ENCODE measurements at places on chromosomes 5 and 9.

- DNase-seq = no peak
Observed at GRCh38 chr9:128636556-128637530, 19.8 kb downstream of the DYNC2I2 start.

GRCh38 chr5:1886846-1887587, 4.3 kb upstream of the IRX4 start:
- no peak for DNase-seq

GRCh38 chr5:103228061-103228460, 30.5 kb upstream of the MACIR start:
- DNase-seq = no peak

DNA sequence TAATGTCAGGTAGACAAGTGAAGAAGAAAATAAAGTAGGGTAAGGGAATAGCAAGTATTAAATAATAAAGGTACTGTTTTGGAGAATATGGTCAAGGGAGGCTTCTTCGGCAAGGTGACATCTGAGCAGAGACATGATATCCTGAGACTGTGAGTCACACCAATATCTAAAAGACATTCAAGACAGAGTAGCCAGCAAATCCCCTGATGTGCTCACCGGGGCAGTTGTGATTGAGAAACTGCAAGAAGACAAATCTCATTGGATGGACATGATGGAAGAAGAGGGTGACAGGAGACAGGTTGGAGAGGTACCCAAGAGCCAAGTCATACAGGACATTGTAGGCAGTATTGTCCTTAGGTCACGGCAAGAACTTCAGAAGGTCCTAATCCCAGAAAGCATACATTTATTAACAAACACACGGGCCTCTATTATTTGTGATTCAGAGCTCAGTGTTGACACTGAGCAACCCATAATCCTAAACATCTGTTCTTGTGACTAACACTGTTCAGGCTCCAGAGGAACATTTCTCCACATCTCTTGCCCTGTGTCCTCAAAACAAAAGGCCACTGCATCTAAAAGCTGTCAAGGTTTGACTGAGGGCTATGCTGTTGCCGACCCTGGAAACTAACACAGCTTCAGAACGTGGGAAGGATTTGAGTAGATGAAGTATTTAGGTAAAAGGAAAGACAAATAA, 258.7 kb upstream of the CLINT1 start:
- DNase-seq = no peak

- no peak for DNase-seq
Observed at GRCh38 chr9:134516464-134516863, 125.1 kb upstream of the COL5A1 start.

GRCh38 chr5:148910686-148911361, 84.4 kb downstream of the ADRB2 start:
- DNase-seq = no peak

DNA sequence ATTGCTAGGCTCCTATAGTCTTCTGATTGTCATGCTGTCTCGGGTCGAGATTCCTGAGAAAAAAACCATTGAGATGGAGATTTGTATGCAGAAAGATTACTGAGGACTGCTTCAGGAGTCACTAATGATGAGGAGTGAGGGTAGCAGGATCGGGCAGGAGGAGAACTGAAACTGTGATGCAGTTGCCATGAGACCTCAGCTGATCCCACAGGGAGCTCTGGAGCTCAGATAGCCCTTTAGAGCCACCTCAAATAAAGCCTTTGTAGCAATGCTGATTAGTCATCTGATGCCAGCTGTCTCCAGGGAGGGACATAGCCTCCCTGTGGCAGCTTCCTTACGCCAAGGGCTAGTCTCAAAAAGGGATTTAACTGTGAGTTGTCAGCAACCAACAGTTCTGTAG, 256.9 kb downstream of the DMAC1 start:
- DNase-seq = peak; percentile 26

- no peak for DNase-seq
Observed at GRCh38 chr5:58451732-58452565, 7.9 kb downstream of the PLK2 start.

- DNase-seq = no peak
Observed at GRCh38 chr5:127296321-127296720, 5.7 kb downstream of the MEGF10 start.

- DNase-seq = no peak
Observed at GRCh38 chr5:124421584-124421983, 324.9 kb downstream of the ZNF608 start.

- DNase-seq = no peak
Observed at GRCh38 chr9:82991671-82992070, 71.3 kb downstream of the RASEF start.

- no peak for DNase-seq
Observed at GRCh38 chr9:5518171-5518936, 8.0 kb downstream of the PDCD1LG2 start.

- DNase-seq = no peak
Observed at GRCh38 chr5:179251276-179251969, 93.8 kb downstream of the ADAMTS2 start.

DNA sequence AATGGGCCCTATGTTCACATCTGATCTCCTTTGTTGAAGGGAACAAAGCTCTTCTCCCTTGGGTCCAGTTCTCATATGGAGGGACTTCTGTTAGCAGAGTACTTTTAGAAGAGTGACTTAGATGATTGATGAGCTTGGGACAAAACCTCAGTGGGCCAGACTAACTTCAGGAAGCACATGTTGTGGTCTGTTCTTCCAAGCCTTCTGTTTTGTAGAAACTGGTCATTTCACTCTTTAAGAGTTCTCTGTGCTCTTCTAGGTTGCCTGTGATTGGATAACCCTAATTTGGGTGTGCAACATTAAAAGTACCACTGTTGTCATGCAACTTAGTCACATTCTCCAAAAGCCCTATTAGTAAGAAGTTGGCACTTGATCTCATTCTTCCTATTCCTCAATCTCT, 183.5 kb upstream of the ACO1 start:
- DNase-seq = no peak

DNA sequence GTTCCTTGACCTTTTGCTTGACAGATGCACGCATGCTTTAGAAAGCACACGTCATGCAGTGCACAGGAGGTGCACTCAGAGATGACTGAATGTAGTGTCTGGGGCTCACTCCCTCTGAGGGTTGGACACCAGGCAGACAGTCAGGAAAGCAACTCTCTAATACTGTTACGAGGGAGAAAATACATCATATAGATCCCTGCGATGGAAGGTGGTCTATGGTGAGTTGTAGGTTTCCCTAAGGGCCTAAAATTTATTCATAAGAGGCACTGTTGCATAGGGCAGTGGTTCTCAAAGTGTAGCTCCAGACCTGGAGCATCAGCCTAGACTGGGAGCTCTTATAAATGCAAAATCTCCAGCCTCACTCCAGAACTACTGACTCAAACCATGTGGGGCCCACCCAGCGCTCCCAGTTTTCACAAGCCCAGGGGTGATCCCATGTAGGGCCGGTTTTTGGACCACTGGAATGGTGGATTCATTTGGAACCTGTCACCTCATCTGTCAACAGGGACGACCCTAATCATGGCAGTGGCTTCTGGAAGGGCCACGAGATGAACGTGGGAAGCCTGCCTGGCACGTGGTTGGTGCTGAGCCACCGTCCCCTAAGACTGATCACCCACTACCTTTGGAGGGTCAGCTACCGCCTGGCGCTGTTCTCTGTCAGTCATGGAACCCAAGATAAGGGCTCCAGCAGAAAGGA, 16.8 kb upstream of the PHF19 start:
- DNase-seq = no peak

DNA sequence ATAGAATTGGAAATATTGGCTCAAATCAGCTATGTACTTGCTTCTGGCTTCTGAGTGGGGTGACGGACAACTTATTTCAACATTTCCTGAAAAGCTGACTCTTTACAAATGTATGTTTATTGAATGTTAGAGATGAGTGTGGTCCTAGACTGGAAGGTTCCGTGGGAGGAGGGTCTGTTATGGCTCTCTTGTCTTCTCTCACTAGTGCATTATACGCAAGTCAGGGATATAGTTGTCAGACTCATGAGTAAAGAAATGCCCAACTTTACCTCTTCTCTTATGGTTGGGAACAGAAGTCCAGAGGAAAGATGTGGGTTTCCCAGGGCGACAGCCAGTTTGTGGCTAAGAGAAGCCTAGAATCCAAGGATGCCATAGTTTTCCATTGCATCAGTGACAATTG, 839.3 kb upstream of the WWC1 start:
- no peak for DNase-seq

DNA sequence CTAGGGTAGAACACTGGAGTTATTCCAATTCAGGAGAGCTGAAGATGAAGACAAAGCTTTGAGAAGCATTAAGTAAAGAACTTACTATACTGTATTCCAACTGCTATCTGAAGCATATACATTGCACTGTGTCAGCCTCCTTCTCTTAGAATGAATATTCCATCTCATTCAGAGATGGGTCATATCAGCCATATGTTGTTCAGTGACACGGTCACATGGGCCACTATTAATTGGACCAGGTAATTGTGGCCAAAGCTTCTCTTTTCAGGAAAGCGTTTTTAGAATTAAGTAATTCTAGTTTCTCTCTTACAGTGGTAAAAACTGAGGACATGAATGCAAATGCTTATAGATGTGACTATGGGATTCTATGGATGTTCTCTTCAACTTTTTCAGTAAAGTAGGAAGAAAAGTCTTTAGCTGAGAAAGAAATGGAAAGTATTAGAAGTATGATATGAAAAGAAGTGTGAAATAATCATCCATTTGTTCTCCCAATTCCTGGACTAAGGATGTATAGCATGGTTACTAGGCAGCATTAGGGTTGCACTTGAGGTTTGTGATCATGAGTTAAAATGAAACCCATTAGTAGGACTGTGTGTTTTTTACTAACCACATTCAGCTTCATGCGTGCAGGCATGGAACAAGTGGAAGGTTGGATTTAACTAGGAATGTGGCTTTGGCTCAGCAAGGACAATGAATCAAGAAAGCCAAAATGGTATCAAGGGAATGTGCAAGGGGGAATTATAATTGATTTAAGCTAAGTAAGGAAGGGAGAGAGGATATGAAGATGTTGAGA, 40.9 kb downstream of the CETN3 start:
- DNase-seq = no peak

GRCh38 chr5:133244242-133244641, 192.4 kb downstream of the HSPA4 start:
- DNase-seq = no peak

DNA sequence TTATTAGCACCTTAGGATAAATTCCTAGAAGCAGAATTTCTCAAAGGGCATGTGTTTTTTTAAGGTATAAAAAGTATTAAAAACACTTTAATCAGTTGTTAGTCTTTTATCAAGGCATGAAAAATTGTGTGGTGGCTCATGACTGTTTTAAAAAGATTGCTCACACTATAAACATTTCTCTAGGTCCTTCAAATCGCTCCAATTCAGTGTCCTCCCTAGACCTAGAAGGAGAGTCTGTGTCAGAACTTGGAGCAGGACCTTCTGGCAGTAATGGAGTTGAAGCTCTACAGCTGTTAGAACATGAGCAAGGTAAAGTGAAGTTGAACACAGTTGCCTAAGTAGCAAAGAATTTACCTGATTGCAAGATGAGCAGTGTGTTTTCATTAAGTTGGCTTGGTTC, 62.0 kb downstream of the GAPVD1 start:
- no peak for DNase-seq

DNA sequence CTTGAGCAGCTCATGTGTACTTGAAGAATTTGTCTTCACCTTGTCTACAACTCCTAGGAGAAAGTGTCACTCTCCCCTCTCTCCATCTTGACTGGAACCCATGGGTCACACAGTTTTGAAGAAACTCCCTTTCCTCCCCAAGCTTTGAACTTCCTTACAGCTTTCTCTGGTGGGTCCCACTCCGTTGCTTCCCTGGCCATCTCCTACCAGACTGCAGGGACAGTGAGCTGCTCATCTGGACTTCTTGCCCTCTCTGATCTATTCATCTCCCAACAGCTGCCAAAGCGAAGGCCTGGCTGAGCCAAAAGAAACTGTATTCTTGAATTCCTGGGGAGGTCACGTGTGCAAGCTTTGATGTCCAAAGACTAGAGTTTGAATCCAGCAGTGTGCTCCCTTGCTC, 22.7 kb upstream of the CXCL14 start:
- DNase-seq = no peak

DNA sequence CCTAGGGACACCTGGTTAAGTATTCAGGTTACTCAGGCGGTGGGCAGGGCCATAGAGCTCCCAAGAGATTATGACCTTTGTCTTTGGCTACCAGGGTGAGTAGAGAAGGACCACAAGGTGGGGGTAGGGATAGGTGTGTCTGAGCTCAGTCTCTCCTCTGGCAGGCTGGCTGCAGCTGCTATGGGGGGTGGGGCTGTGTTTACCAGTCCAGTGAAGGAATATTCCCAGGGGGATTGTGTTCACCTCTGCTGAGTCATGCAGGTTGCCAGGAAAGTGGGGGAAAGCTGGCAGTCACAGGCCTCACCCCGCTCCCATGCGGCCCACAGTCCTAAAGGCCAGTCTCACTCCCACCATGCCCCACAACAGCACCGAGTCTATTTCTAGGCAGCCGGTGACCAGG, 53.6 kb upstream of the POU5F2 start:
- DNase-seq = no peak

DNA sequence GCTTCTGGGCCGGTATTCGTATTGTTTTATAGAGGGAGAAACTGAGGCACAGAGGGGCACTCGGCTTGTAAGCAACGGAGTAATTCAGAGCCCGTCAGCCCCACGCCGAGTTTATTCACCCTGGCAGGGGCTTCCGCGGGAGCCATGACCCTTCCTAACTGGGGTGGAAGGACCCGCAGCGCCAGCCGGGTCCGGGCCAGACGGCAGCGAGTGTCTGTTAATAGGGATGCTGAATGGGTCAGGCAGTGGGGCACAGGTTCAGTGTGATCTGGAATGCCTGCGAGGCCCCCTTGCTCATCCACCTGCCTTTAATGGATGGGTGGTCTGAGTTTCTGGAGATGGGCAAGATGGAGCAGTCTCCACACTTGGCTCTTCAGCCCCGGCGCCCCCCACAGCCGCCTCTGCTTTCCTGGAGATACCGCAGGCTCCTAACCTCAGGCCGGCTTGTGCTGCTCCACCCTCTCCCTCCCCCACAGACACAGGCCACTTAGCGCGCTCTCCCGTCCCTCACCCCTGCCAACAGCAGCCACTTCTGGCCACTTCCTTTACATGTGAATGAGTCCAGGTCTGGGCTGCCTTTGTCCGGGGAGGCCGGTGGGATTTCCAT, 147.1 kb downstream of the ERCC6L2 start:
- DNase-seq = peak; percentile 34

DNA sequence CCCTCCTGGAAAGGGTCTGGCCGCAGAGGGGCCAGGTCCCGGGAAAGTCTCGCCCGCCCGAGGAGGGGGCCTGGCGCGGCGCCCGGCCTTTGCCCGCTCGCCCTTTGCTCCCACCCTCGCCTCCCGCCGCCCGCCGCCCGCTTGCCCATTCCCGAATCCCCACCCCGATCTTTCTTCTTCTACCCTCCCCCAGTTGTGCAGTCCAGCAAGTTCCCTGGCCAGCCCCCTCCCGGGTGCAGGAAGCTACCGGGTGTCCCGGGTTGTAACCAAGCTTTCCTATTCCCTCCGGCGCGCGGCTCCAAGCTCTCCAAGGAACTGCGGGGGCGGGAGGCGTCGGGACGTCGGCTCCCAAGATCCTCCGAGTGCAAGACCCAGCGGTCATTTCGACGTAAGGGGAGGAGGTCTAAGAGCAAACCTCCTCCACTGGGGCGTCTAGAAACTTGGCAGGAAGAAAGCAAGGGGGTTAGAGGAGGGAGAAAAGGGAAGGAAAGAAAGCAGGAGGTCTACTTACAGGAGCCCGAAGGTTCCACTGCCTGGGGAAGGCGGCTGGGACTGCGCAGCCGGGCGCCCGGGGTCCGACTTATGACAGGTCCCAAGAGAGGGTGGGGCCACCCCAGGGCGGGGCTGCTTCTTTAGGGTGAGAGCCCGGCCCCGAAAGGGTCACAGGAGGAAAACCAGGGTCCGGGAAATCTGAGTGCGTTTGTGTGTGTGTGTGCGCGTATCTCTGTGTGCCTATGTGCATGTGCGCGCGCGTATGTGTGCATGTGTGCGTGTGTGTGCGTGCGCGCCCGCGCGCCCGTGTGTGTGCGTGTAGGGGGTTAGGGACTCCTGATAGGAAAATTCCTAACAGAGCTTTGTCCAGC, at the start of gene PTGR1:
PTGR1 (minus strand) TSS at position 556 of the 863 bp plus-strand sequence. CDS start 2,225 bp downstream, outside the sequence.
- DNase-seq = peak; percentile 84

Data from head of caudate nucleus (tissue), 42 donors.